Fibroblast of skin of left biceps (primary cell): ENCODE measurements at places on chromosomes 3 and 15.
A peak's percentile ranks its signal among the peaks of the same experiment; 100 is the strongest.

DNA sequence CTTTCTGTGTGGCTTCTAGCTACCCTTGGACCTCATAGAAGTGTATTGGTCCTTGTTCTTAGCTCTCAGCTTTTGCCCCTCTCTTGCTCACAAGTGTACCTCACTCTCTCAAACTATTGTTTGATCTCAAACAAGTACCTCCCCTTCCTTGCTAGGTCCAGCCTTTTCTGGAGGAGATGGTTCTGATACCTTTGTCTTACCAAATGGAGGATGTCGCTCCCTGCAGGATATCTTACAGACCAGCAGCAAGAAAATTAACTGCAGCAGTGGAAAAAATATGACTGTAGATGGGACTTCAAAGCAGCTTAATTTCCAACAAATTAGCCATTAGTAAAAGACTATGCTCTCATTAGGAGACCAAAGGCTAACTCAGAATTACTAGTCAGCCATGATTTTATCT is 388.1 kb upstream of the ROBO2 start:
- DNase-seq, result no peak

- DNase-seq, result no peak
These were observed 25.2 kb downstream of the OXNAD1 start for GRCh38 chr3:16290007-16290826.

- peak; percentile 61 for DNase-seq
These were observed 53.8 kb upstream of the RAB6B start for GRCh38 chr3:133949438-133949837.

DNA sequence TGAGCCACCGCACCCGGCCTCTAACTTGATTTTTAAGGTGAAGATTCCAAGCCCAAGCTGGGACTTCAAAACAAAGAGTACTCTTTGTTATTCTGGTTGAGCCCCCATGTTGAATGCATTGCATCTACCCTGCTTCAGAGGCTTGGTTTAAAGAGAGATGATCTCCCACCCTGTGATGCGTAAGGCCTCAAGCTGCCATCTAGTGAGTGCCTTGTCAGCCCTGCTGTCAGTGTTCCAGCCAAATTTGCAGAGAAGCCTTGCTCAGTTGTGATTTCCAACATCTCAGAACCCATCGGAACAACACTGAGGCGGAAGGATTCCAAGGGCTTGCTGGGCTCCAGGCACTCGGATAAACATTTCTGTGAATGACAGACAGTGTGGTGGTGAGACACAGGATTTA is 210.7 kb upstream of the RGMA start:
- DNase-seq, result no peak

- no peak for DNase-seq
These were observed 1.3 kb upstream of the ACKR2 start for GRCh38 chr3:42807929-42808328.

DNA sequence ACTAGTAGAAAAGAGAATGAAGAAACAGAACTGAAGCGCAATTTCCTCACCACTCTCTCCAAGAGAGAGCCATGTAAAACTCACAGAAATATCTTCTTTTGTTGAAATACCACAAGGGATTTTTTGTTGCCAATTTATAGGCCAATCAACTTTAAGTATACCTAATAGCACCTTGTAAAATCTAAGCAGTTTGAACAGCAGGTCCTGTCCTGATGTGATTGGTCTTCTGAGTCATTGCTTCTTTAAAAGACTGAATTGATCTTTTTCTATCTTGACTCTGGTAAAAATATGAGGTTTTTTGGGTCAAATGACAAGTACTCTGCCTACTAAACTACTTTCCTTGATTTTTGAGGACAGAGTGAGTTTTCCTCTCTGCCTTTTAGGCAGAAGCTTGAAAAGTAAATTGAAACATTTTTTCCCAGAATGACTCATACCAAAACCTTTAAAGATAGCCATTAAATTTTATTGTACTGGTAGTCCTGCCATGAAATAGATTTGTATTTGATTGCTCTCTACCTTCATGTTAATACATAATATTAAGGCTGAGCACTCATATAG is 343.9 kb upstream of the CBLB start:
- no peak for DNase-seq

GRCh38 chr15:65957451-65957850 is 88.2 kb downstream of the RAB11A start:
- DNase-seq, result no peak

DNA sequence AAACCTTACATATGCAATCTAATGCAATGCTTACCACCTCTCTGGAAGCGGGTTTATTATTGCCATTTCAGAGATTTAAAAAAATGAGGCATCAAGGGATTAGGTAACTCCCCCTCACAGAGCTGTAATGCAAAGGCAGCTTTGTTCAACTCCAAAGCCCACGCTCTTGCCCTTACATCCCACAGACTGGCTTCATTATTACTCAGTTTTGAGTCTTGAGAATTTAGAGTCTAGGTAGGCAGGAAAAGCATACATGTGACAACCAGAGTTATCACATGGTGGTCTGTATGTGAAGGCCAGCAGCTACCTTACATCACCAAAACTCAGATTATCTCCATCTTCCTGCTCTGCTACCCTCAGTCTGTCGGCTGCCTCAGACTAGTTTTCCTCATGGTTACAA is 326.9 kb downstream of the UACA start:
- no peak for DNase-seq

DNA sequence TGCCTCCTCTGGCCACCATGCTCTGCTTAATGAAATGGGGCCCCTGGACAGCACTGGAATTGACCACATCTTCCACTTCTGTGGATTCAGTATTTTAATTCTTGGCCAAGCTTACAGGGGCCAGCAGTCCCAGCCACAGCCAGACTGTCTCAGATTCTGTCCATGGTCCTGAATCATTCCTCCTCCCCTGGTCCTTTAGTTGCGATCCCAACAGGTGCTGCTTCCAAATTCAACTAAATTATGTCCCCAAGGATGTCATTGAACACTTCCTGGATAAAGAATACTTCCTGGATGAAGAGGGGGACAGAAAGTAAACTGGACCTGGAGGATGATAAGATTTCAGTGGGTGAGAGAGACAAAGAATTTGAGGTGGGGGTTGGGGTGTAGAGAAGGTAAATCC is 111.1 kb upstream of the FOXB1 start:
- DNase-seq, result no peak

- DNase-seq, result no peak
These were observed 188.7 kb downstream of the IL5RA start for GRCh38 chr3:2921452-2921851.

DNA sequence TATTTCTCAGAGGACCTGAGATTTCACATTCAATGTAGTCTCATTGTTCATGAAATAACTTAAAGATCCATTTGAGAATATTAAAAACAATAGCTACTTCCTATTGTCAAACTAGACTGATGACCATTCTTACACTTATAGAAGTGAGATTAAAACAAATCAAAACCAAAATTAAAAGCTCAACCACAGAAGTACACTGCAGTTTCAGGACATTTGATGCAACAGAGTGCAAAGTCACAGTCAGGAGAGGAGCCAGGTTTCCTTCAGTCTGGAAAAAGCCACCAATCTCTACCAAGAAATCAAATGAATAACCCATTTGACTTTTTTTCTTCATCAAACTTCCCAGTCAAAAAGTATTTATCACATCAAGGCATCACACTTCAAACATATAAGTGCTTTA is 5.5 kb downstream of the CCPG1 start:
- no peak for DNase-seq

GRCh38 chr3:117939425-117940027 is 1095.1 kb downstream of the IGSF11 start:
- DNase-seq, result no peak
